CD4-positive, alpha-beta T cell treated with Interleukin-1 beta for 1 hour (primary cell): ENCODE measurements at places on chromosomes 5 and 9.

DNA sequence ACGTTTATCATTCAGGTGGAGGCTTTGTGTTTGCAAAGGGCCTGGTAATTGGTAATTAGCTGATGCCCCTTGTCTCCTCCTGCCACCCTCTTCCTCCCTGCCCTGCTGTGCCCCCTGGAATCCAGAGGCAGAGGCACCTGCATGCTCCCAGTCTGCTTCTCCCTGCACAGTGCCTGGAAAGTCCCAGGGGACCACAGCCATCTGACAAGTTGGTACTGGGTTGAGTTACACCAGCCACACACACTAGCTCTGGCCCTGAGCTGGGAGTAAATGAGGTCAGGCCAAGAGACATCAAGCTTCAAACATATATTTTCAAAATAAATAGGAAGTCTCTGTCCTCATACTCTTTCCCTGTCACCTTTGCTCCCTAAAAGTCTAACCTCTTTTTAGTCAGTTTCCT, 56.3 kb downstream of the INSYN2B start:
- no peak for DNase-seq

GRCh38 chr9:128587453-128587852, 35.1 kb downstream of the SPTAN1 start:
- peak; percentile 30 for DNase-seq

GRCh38 chr9:26687421-26687820, 205.2 kb downstream of the CAAP1 start:
- no peak for DNase-seq

DNA sequence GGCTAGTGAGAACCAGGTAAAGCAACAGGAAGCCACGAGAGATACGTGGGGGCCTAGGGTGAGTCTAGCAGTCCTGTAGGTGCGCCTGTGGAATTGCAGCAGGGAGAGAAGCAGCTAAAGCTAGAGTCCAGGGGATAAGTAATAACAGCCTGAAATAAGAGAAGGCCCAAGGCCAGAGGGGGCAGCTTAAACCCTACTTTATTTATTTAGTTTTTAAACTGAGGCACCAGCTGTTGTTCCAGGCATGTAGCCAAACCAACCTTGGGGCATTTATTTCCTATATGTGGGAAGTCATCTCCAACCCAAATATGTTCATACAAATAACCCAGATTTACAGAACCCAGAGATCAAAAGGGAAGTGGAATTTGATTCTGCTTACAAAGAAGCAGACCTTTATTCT, 93.5 kb downstream of the GLDC start:
- DNase-seq: no peak

DNA sequence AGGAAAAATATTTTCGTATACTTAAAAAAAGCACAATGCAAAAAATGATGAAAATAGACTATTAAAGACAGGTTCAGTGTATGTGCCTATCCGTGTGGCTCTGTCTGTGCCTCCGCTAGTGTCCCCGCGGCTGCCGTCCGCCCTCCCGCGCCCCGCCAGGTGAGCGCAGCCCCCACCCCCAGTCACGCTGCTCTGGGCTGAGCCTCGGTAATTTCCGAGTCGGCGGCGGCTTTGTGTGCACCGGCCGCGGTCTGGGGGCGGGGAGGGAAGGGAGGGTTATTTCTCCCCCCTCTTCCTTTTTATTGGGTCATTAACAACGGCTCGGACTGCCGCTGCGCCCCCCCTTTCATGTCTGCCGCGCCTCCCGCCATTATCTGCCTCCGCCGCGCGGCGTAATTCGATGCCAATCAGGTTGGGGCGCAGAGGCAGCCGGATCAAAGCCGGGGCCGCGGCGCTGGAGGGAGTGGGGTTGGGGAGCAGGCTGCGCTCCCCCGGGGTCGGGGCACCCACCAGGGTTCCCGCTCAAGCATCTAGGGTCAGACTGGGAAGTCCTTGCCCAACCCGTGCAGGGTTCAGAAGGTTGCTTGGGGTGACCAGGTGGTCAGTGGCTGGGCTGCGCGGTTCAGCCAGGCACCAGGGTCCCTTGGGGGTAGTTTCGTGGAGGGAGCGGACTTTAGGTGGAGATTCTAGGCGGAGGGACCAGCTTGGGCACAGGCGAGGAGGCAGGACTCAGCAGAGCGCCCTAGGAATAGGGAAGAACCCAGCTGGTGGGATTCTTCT, 39.5 kb upstream of the PSD2 start:
- DNase-seq: peak; percentile 54

DNA sequence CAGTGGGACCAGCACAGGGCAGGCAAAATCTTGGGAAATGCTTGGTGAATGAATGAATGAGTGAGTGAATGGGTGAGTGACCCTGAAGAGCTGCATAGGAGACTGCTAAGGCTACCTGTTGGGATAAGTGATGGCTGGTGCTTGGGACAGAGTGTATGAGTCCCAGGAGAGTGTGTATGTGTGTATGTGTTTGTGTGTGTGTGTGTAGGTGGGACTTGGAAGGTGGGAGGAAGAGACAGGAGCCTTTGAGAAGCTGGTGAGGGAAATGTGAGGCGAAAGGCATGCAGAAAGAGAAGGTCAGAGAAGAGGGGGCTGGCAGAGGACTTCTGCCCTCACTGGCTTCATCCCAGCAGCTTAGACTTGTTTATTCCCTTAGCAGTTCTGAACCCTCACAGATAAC, 33.3 kb upstream of the FOXE1 start:
- no peak for DNase-seq
